Endodermal cell (in vitro differentiated cells): ENCODE measurements at places on chromosomes 1 and 21. TPM values are rescaled to one million over a fixed set of nuclear protein-coding genes. Genes with fewer than 3 reads are reported as not detected.

LCE1C gene
- not detected in 2 replicates for total RNA-seq

SPAG17 gene
- total RNA-seq = 5.7 and 6.3 TPM in 2 replicates

SNX7 gene
- total RNA-seq = 36.1 to 41.5 TPM (median 40.5 TPM) in 3 replicates

TGFB2 gene
- 0.67 to 1.2 TPM (median 0.70 TPM) in 3 replicates for total RNA-seq

GRCh38 chr1:160221089-160221488 lies 15.9 kb downstream of the PEA15 start:
- H3K4me1 ChIP-seq = no peaks in the 10 kb centered on the region
- H3K27ac ChIP-seq = no peak overlapping the region
- H3K36me3 ChIP-seq = peaks cover 96% of the 10 kb centered on the region
- no peak for DNase-seq
- H3K27me3 ChIP-seq = no peaks in the 10 kb centered on the region
